Aorta (tissue), 5 donors: ENCODE measurements at places on chromosomes 11 and 22. TPM values are rescaled to one million over a fixed set of nuclear protein-coding genes. Genes with fewer than 3 reads are reported as not detected.

DNA sequence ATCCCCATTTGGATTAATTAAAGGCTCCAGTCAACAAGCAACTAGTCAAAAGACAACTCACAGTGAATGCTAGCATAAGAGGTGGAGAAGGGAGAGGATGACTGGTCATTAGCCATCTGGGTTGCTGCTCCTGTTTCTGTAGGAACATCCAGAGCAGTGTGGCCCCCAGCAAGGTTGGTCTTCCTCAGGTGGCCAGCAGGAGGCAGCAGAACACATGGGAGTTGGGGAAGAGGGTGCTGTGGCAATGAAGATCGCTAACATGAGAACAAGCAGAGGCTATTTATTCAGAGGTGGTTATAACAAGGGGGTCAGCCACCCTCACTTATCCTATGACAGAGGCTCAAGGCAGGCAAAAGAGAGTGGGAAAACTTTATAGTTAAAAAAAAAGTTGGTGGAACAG is 21.3 kb downstream of the IZUMO1R start:
- H3K27ac ChIP-seq: no peak overlapping the region
- H3K36me3 ChIP-seq: no peaks in the 10 kb centered on the region
- no peak for DNase-seq
- no peaks in the 10 kb centered on the region for H3K27me3 ChIP-seq

- no peak for DNase-seq
- no peak overlapping the region for H3K27ac ChIP-seq
- H3K36me3 ChIP-seq: no peaks in the 10 kb centered on the region
- H3K4me3 ChIP-seq: no peak overlapping the region
Measured at GRCh38 chr11:16000065-16000464, 356.3 kb downstream of the SOX6 start.

DNA sequence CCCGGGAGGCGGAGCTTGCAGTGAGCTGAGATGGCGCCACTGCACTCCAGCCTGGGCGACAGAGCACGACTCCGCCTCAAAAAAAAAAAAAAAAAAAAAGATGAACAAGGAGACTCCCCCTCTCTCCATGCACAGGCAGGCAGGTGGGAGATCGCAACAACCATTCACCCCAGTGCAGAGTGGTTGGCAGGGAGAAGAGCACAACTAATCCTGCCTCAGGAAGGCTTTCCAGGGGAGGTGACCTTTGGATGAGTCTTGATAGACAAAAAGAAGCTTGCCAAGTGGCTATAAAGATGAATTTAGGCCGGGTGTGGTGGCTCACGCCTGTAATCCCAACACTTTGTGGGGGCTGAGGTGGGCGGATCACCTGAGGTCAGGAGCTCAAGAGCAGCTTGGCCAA is 30.0 kb downstream of the FLRT1 start:
- H3K4me3 ChIP-seq: no peak overlapping the region
- no peaks in the 10 kb centered on the region for H3K4me1 ChIP-seq
- no peak for DNase-seq

- DNase-seq: peak; percentile 81
- no peaks in the 10 kb centered on the region for H3K4me1 ChIP-seq
- H3K4me3 ChIP-seq: no peak overlapping the region
- no peaks in the 10 kb centered on the region for H3K36me3 ChIP-seq
- no peak overlapping the region for H3K27ac ChIP-seq
Measured at GRCh38 chr22:50276143-50276542, 6.0 kb upstream of the MAPK11 start.

DNA sequence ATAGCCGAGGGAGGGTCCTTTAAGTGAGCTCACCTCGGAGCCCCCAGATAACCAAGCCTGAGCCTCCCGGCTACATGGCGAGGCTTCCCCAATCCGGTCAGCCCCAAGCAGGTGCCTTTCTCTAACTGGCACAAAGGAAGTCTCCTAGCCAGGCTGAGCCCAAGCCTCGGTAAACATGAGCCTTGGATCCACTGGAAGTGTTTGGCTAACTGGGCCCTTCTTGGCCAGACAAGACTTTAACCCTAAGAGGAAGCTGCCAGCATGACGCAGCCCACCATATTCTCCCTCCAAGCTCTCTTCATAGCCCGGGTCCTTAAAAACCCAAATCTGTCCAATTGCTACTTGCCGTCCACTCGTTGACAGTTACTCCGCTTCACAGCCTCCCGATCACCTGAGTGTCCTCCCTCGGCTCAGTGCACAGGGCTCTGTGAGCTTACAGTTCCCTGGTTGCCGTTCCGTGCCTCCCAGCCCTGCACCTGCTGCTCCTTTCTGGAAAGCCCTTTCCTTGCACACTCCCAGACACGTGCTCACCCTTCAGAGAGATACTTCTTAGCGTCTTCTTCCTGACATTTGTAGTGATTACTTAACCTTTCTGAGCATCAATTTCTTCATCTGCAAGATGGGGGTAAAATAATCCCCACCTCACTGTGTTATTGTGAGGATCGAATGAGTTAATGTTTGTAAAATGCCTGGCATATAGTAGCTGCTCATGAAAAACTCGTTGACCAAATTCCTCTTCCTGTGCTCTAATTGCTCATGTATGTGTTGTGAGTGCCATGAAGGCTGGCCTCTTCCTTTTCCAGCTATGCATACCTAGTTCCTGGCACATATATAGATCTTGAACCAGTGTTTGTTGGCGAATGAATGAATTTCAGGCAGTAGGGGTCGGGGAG is 25.6 kb downstream of the TXN2 start:
- no peaks in the 10 kb centered on the region for H3K36me3 ChIP-seq
- no peaks in the 10 kb centered on the region for H3K27me3 ChIP-seq

GRCh38 chr11:120023551-120023950 is 114.4 kb downstream of the TRIM29 start:
- no peaks in the 10 kb centered on the region for H3K36me3 ChIP-seq
- H3K4me3 ChIP-seq: no peak overlapping the region
- no peak overlapping the region for H3K27ac ChIP-seq
- no peaks in the 10 kb centered on the region for H3K27me3 ChIP-seq
- no peak for DNase-seq
- no peaks in the 10 kb centered on the region for H3K4me1 ChIP-seq

DNA sequence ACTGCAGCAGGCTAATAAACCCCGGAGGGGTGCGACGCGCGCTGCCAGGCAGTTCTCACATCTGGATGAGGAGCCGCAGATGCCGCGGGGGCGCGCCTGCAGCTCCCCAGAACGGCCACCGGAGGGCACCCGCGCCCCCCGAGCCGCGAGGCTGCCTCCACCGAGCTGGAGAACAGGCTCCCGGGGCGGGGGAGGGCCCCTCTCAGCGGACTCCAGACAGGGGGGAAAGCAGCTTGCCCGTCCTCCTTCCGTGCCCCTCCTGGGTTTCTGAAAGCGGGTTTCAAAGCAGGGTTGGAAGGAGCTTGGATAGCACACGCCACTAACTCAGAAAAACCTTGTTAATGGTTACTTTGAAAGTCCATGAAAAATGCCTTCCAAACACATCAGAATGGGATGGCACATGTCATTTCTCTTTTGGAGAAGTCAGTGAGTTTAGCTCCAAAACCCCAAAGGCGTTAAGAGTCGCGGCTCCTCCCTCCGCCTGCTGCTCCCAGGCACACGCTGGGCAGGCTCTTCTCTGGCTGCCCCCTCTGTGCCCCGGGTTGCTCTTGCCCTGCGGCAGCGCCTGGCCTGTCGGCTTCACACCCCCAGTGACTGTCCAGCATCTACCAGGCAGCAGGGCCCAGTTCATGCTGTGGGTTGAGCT is 317.8 kb downstream of the NTM start:
- no peak for DNase-seq
- no peak overlapping the region for H3K4me3 ChIP-seq
- no peaks in the 10 kb centered on the region for H3K27me3 ChIP-seq

Gene CRYBB2
- not detected for total RNA-seq

GRCh38 chr11:66072081-66072480 is 2.0 kb downstream of the PACS1 start:
- H3K4me3 ChIP-seq: no peak overlapping the region
- H3K27me3 ChIP-seq: no peaks in the 10 kb centered on the region
- no peaks in the 10 kb centered on the region for H3K4me1 ChIP-seq
- no peaks in the 10 kb centered on the region for H3K36me3 ChIP-seq
- DNase-seq: no peak

DNA sequence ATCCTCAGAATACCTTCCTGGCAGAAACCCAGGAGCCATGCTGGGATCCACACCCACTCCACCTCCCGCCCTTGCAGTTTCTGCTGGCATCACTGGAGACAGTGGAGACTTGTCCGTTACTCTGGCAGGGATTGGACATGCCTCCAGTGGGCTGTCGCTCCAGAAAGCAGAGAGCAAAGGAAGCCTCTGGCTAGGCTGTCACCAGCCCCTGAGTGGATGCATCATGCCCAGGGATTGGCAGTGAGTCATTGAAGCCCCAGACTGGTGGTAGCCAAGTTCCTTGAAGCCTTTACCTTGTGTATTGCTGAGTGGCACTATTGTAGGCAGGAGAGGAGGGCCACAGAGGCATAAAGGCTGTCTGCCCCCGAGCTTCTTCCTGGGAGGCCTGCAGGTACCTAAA is 34.8 kb upstream of the E2F8 start:
- no peaks in the 10 kb centered on the region for H3K27me3 ChIP-seq
- no peak overlapping the region for H3K4me3 ChIP-seq
- H3K36me3 ChIP-seq: no peaks in the 10 kb centered on the region
- no peak for DNase-seq
- H3K27ac ChIP-seq: no peak overlapping the region

Gene PHETA2
- total RNA-seq: 24.4 TPM

- H3K27ac ChIP-seq: no peak overlapping the region
- peaks cover 2% of the 10 kb centered on the region for H3K4me1 ChIP-seq
- peaks cover 4% of the 10 kb centered on the region for H3K36me3 ChIP-seq
- no peak overlapping the region for H3K4me3 ChIP-seq
Measured at GRCh38 chr11:74636630-74637184, 44.3 kb downstream of the POLD3 start.

- H3K4me3 ChIP-seq: no peak overlapping the region
- H3K4me1 ChIP-seq: no peaks in the 10 kb centered on the region
- no peaks in the 10 kb centered on the region for H3K27me3 ChIP-seq
- DNase-seq: no peak
- no peaks in the 10 kb centered on the region for H3K36me3 ChIP-seq
Measured at GRCh38 chr22:48665311-48665995, 1162.2 kb downstream of the BRD1 start.

Gene RASL10A
- 3.0 TPM for total RNA-seq

Gene APLNR
- total RNA-seq: 17.8 TPM

- H3K27me3 ChIP-seq: no peaks in the 10 kb centered on the region
- H3K27ac ChIP-seq: peak overlapping the region; percentile 65
- no peak for DNase-seq
- no peaks in the 10 kb centered on the region for H3K36me3 ChIP-seq
Measured at GRCh38 chr11:68314203-68315170, 2.1 kb downstream of the LRP5 start.

DNA sequence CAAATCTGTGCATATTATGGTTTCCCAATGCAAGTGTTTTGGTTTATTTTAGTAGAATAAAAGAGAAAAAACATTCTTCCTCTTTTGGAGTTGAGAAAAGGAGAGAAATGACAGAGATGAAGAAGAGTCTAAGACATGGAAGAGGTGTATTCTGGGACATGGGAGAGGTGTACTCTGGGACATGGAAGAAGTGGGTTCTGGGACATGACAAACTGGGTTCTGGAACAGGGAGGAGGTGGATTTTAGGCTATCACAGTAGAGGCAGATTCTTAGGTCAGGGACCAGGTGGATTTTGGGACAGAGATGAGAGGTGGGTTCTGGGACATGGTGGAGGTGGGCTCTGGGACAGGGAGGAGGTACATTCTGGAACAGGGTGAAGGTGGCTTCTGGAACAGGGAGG is 2.1 kb upstream of the ASPHD2 start:
- H3K27ac ChIP-seq: no peak overlapping the region
- no peak for DNase-seq
- H3K4me3 ChIP-seq: no peak overlapping the region
- H3K27me3 ChIP-seq: no peaks in the 10 kb centered on the region

DNA sequence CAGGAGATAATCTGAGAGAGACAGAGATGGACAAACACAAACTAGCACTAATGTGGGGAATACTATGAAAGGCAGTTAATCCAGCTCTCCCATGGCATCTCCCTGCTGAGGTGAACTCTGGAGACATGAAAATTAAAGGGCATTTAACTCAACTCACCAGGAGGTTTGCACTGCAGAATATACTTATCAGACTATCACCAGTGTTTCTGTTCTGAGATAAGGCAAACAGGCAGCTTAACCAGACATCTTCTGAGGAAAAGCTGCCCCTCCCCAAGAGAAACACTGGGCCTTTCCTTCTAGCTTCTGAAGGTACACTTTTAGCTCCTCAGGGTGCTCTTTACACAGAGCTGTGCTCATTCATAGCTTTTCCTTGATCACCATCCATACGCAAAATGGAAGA is 85.5 kb downstream of the AMBRA1 start:
- H3K4me3 ChIP-seq: no peak overlapping the region
- H3K27me3 ChIP-seq: no peaks in the 10 kb centered on the region
- no peaks in the 10 kb centered on the region for H3K4me1 ChIP-seq
- no peak for DNase-seq
